NCI-H187 (cell line): ENCODE measurements at places on chromosomes 5 and 9.

- DNase-seq, result no peak
These were observed 18.3 kb downstream of the EFNA5 start for GRCh38 chr5:107652408-107652807.

DNA sequence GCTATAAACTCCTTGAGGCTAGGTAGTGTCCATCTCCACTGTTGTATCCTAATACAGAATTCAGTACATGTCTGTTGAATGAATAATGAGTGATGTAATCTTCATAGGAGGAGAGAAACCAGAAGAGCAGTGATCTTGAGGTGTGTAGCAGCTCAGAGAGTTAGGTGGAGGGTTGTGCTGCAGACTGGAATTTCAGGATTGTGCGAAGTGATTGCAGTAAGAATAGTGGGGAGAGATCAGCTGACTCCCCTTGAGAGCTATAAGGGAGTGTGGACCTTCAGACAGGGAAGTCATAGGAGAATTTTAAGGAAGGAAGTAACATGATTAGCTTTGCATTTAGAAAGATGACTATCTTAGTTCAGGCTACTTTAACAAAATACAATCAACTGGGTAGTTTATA, 4.4 kb downstream of the SNX24 start:
- DNase-seq, result no peak

GRCh38 chr9:8315211-8315610, 515.6 kb upstream of the DMAC1 start:
- no peak for DNase-seq

DNA sequence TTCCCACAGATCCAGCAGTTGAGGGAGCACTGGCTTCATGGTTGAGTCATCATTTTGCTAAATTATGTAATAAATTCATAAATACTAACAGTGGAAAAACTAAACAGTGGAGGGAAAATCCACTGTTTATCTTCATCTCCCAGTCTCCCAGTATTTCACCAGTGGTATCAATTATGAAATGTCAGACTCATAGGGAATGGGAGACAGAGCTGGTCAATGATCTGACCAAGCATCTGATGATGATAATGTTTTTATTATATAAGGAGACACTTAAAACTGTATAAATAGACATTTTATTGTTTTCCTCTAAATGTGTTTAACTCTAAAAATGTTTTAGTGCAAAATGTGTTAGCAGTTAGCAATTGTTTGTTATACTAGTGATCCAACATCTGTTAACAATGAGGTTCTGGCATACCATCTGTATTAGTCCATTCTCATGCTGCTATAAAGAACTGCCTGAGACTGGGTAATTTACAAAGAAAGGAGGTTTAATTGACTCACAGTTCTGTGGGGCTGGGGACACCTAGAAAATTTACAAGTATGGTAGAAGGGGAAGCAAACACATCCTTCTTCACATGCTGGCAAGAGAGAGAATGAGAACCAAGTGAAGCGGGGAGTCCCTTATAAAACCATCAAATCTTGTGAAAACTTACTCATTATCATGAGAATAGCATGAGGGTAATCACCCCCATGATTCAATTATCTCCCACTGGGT, 11.8 kb upstream of the REEP5 start:
- no peak for DNase-seq

DNA sequence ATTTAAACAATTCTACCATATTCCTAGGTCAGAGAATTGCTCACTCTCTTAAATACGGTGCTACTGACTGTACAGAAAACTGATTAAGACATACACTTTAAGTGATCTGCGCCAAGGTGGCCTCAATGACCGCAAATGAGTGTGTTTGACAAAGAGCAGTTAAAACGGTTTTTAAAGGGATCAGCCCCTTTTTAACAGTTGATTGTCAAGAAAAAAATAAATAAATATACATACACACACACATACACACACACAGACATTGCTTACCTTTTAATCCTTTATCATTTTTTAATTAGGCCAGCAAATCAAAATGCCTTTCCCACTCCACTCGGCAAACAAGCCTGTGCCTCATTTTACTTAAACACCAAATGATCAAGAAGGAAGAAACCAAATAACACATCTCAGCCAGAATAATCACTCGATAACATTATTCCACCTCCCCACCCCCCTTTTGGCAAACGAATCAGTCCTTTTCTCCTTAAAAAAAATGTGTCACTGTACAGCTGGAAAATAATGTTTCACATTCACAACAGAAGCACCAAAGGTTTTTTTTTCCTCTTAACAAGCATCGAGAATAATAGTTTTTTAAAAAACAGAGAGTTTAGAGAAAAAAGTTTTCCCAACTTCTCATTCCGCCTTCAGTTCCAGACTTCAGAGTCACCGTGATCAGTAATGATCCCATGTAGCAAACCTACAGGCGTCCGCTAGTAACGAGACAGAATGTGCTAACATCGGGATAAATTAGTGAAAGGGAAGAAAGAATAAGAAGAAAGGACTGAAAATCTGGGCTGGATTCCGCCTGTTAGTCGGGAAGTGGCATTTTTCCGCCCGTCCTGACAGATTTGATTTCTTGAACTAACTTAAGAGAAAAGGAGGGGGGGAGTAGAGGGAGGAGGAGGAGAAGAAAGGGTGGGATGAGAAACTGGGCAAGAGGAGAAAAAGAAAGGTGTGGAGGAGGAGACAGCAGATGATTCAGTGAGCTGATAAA, at the start of gene ZNF608:
Gene ZNF608 (minus strand): TSS at position 712 of the 988 bp plus-strand sequence. CDS start 1,650 bp downstream, outside the sequence.
- no peak for DNase-seq
